ENCODE measurements at places on chromosomes 13 and 19.
A peak's percentile ranks its signal among the peaks of the same experiment; 100 is the strongest.

DNA sequence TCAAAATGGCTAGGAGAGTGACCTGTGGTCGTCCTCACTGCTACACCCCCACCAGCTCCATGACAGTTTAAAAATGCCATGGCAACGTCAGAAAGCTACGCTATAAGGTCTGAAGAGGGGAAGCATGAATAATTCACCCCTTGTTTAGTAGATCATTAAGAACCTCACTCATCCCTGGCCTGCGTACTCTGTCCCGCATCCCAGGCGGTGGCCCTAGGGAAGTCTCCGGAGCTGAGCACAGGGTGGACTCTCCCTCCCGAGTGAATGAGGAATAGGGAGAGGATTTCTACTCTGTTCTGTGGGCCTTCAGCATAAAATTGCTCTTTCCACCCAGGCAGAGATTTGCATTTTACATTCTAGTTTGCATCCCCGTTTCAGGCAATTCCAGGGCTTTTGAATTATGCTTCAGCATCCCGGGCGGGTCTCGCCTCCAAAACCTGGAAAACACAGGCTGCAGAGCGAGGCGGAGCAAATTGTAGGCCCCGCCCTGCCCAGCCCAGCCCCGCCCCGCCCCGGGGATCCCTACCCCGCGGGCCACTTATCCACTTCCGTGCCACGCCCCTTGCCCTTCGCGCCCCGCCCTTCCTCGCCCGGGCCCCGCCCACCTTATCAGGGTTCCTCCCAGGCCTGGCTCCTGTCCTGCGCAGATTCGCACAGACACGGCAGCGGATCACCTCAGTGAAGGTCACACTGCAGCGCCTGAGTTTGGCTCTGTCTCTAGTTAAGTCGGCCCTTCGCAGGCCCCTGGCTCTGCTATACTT lies 7.5 kb upstream of the ZNF525 start:
- no peak for DNase-seq

DNA sequence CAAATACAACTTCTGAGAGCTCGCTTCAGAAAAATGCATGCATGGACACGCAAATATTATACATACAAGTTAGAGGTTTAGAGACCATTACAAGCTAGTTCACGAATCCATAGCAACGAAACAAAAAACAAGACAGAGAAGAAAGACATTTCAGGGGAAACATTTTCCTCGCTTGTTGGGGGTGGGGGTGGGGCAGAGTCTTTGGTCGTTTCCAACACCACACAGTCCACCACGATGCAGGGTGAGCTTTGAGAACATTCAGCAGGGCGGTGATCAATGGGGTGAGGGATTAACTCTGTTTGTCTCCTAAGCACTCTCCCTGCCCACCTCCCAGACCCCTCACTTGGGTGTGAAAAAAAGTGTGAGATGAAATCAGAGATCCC lies 651 bp downstream of the OXGR1 start:
- DNase-seq: no peak

- no peak for DNase-seq
Observed at GRCh38 chr19:54425382-54425723, 10.1 kb downstream of the TTYH1 start.

DNA sequence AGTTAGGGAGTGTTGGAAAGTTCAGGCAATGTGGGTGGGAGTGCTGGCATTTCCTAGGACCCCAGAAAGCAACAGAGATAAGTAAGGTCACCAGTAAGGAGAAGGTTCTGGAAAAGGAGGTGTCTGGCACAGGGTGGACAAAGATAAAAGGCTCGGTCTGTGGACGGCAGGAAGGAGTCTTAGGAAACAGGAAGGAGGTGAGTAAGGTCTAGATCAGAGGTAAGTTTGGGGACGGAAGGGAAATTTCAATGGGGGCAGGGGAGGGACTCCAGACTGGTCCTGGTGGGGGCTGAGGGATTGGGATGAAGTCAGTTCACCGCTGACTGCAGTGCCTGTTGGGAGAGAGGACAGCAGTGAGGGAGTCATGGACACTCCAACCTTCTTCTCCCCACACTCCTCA lies 7.8 kb upstream of the OPA3 start:
- DNase-seq: no peak

- DNase-seq: no peak
Observed at GRCh38 chr13:42807241-42807640, 25.9 kb downstream of the FAM216B start.

GRCh38 chr19:2044709-2045500 lies 6.1 kb downstream of the MKNK2 start:
- no peak for DNase-seq

DNA sequence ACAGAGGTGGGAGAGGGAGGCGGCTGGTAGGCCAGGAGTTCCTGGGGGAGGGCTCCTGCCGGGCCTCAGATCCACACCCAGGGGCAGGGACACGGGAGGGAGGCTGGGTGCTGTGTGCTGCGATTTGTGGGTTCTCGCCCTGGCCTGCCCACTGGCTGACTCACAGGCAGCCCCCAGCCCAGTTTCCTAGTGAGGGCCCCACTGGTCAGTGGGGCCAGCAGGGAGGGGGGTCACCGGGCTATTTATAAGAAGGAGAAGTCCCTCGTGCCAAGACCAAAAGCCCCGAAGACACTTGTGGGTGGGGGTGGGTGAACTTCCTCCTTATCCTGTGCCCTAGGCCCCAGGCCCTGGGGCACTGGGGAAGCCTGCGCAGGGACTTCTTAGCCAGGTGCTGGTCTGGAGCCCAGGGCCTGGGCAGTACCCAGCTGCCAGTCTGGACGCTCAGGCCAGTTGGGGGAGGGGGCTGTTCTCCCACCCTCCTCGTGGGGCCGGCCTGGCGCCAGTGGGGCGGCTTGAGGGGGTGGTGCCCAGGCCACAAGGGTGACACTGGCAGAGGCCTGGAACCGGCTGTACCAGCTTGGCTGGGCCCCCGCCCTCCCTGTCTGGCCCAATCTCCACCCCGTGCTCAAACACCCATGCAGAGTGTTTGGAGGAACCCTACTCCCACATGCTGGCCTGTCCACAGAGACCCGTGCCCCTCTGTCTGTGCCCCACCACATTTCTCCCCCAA lies 5.0 kb upstream of the JUNB start:
- peak; percentile 53 for DNase-seq

DNA sequence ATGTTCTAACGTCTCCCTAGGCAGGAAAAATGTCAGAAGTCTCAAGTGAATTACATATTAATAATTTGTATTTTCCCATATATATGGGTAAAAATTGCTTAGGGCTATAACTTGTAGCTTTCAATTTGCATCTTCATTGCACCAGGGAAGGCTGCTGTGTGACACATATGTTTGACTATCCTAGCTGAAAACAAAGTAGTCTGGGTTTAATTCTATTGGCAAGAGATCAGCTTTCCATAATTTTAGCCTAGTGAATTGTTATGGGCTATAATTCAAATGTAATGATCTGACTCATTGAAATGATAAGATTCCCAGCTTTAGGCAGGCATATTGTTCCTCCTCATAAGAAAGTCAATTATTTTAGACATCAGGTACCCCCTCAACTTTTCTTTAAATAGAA lies 553.1 kb downstream of the DCT start:
- DNase-seq: no peak

GRCh38 chr13:108985166-108985565 lies 355.8 kb downstream of the MYO16 start:
- no peak for DNase-seq

DNA sequence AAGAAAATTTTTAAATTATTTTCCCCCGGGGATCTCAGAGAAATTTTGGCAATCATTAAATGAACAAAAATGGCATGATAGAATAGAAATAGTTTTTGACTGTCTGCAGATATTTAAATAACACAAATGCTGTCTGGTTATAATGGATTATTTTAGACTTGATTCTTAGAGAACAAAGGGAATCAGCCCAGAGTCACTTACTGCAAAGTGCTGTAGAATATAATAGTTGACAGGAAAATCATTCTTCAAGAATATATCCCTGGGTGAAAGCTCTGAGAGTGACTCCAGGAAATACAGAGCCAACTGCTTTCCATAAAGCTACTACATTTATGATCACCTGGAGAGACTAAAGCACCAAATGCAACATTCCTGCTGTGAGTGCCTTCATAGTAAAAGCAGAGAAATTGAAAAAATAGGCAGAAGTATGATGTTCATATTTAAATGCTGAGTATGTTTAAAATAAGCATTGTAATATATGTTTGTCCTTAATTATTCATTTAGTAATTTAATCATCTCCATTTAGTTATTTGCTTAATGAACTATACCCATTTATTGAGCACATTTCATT lies 1765.8 kb downstream of the SLITRK1 start:
- DNase-seq: no peak

DNA sequence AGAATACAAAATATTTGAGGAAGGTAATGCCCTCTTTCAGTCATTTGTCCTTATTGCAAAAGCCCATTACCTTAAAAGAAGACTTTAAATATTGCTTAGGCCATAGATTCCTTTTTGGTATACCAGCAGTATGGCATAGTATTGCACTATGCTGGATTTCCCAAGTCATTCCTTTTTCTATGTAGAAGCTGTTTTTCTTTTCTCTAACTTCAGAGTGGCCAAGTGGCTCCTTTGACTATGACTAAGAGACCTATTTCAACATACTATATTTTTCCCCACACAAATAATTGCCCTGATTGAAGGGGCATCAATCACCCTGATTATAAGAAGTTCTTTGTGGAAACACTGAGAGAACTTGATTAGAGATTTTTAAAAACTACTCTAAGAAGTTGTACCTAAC lies 68.6 kb downstream of the UFM1 start:
- DNase-seq: no peak

DNA sequence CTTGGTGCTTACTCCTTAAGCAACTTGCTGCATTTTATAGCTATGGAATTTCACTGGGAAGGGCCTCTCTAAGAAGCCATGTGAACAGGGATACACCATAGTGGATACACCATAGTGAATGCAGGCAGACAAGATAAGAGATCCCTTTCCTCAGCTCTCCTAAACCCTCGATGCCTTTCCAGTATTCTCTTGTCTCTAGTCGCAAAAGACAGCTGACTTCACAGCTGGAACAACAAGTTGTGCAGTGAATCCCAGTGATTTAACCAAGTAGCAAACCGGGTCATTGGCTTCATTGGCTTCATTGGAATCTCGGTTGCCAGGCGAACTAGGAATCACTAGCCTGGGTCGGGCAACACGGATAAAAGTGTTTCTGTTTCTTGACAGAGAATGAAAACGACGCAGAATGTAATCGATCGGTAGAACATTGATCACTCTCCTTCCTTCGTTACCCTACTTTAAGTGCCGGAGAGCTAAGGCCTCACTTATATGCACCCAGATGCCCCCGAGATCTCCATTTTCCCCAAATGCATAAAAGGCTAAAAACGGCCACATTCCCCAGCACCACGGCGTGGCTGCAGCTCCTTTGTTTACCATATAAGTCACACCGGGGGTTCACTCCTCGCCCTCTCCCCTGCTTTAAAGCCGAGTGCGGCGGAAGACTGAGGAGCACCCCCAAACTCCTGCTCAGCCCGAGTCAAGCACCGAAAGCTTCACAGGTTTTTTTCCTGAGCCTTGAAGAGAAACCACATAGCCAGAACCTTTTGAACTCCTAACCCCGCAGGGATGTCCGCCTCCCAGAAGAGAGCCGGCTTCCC lies 674 bp downstream of the TRPC4 start:
- DNase-seq: no peak

DNA sequence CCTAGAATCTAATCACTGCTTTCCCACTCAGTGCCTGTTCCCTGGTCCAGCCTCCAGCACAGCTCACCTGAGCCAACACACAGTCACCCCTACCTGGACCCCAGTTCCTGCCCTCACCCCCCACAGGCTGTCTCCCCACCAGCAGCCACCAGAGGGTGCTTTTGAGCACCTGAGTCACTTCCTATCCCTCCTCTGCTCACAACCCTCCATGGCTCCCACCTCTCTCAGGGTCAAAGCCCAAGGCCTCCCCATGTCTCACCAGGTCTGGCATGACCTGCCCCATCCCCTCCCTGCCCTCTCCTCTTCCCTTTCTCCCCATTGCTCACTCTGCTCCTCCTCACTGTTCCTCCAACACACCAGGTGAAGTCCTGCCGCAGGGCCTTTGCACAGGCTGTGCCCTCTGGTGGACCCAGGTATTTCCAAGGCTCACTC lies 7.1 kb upstream of the DPP9 start:
- peak; percentile 70 for DNase-seq

DNA sequence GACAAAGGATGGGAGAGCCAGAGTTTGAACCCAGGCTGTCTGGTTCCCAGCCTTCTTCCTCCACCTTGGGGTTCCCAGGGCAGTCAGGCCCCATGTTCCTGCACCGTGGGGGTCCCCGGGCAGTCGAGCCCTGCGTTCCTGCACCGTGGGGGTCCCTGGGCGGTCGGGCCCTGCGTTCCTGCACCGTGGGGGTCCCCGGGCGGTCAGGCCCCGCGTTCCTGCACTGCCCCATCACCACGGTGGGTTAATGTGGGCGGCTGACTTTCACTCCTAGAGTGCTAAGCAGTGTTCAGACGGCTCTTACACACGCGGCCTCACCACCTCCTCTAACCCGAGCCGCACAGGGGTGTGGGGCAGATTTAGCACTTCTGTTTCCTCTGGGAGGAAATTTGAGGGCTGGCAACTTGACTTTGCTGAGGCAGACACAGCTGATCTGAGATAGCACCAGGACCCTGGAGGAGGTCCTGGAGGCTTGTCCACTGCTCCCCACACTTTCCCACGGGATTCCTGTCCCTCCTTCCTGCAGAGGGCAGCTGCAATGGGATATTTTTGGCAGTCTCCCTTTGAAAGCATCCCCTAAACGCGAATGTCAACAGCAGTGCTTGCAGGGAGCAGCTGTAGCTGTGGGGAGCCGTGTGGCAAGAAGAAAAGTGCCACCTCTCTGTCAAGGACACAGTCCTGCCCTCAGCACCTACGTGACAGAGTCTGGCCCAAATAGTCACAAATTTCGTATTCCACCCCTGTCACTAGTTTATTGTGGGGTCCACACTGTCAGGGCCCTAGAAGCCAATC lies 239.4 kb downstream of the TEX29 start:
- DNase-seq: no peak

DNA sequence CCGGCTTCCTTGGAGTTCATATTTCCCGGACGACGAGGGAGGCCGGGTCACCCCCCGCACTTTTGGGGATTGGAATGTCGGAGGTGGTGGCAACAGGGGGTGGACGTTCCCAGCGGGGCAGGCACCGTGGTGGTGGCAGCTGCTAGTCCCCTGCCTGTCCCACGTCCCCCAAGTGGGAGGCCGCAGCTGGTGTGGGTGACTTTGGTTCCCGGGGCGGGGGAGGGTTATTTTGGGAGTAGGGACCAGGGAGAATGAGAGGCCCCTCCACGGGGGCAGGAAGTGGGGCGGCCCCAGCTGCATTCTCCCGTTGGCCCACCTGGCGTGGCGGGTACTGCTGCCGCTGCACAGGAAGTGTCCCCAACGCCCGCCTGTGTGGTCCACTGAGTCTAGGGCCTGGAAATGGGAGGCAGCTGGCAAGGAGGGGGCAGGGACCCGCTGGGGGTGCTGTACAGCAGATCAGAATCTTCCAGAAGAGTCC lies 11.1 kb upstream of the PLIN3 start:
- no peak for DNase-seq

- no peak for DNase-seq
Observed at GRCh38 chr13:45222516-45222915, 21.7 kb upstream of the KCTD4 start.

DNA sequence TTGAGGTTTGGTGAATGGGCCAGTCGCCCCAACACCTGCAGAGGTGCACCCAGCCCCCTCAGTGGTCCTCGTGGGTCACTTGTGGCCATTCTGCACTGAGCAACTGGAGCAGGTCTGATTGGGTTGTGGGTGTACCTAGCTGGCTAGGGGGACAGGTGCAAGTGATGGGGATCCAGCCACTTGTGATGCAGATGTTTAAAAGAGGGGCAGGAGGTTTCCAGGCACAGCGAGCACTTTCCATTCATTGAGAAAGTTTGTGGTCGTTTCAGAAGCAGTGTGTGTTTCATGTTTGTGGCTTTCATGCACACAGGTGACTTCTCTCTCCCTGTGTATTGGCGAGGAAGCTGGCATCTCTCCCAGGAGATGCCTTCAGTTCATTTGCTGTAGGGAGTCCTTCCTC lies 34.7 kb downstream of the TSSK6 start:
- no peak for DNase-seq
